Activated T-helper 1 cell treated with Interleukin-2 at 50 U/mL for 16 hours (primary cell): ENCODE measurements at places on chromosomes 1 and 21.

DNA sequence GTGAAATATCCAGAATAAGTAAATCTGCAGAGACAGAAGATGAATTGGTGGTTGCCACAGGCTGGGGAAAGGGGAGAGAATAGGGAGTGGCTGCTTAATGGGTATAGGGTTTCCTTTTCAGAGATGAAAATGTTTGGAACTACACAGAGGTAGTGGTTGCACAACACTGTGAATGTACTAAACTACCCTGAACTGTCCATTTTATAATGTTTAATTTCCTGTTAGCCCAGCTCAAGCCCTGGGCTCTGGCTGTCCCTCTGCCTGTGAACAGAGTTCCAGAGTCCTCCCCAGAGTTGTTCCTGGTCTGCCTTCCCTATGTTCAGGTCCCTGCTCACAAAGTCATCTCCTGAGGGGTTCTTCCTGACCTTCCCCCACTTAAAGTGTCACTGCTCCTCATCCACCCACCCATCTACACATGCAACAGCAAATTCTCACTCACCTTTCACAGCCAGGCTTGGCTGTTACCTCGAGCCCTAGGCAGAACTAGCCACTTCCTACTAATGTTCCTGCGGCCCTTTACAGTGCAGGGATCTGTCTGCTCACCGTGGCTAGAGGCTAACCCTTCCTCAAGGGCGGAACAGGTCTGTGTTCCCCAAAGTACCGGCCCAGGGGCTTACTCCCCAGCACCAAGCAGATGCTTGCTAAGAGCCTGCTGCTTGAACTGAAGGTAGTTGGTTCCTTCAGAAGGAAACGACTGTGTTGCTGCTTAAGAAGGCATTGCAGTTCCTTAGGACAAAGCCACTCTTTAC is 22.4 kb downstream of the DHCR24 start:
- no peak for DNase-seq

DNA sequence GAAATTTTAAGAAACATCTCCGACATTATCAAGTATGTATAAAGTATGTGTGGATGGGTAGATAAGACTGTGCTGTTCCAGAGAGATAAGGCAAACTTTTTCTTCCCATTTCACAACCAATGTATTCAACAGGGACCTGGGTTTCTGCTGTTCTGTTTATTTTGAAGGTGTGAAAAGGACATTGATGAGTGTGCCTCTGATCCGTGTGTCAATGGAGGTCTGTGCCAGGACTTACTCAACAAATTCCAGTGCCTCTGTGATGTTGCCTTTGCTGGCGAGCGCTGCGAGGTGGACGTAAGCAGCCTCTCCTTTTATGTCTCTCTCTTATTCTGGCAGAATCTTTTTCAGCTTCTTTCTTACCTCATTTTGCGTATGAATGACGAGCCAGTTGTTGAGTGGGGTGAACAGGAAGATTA is 174.0 kb downstream of the CRB1 start:
- no peak for DNase-seq

DNA sequence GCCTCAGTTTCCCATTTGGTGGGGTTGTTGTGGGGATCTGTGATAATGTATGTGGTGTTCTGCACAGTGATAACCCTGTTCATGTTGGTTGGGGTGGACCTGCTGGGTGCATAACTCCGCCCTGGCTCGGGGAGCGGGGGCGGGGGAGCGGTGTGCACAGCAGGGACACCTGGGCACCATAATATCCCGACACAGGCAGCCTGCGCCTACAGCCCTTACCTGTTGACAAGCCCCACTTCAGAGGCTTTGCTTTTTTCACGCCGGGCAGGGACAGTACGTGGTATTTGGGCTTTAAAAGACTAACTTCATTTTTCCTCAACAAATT is 48.0 kb upstream of the ACOT11 start:
- no peak for DNase-seq

DNA sequence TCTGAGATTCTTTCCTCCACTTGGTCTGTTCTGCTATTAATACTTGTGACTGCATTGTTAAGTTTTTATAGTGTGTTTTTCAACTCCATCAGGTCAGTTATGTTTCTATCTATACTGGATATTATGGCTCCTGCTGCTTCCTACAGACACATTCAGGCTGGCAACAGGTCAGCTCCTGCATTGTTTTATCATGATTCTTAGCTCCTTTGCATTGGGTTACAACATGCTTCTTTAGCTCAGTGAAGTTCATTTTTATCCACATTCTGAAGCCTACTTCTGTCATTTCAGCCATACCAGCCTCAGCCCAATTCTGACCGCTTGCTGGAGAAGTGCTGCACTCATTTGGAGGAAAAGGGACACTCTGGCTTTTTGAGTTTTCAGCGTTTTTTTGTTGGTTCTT is 37.3 kb upstream of the F3 start:
- DNase-seq, result no peak

DNA sequence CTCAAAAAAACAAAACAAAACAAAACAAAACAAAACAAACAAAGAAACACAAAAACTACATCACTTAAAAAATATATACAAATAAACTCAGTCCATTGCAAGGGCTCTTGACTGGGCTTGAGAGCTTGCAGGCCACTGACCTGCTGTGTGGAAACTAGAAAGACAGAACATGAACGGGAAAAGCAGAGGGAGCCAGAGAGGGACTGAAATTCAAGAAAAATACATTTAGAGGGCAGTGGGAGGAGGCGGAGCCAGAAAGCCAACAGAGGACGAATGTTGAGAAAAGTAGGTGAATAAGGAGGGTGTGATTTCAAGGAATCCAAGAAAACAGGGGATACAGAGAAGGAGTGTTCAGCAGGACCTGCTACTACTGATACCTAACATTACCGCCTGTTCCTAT is 41.4 kb upstream of the PLA2G2C start:
- no peak for DNase-seq

- DNase-seq, result no peak
These were observed at the start of gene SLC26A9 for GRCh38 chr1:205943245-205943644. TSS of gene SLC26A9 (minus strand) at chr1:205943456. CDS start at chr1:205935820, 7,636 bp downstream.

DNA sequence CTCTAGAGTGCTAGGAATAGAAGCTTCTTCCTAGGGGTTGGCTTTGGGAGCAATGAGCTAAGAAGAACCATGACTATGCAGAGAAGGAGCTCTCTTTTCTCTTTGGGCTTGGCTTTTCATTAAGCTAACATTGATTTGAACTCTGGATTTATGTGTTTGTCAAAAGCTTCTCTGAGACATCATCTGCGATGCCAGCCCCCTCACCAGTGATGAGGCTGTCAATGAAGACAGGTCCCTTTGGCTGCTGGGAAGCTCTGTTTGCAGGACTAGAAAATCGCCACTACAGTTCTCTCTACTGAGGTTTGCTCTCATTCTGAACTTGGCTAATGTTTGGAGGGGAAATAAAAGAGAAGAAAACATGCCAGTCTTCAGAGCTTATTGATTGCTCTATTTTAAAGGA is 185.0 kb downstream of the PCP4 start:
- DNase-seq, result no peak

GRCh38 chr1:33338440-33339211 is 17.7 kb upstream of the A3GALT2 start:
- no peak for DNase-seq

DNA sequence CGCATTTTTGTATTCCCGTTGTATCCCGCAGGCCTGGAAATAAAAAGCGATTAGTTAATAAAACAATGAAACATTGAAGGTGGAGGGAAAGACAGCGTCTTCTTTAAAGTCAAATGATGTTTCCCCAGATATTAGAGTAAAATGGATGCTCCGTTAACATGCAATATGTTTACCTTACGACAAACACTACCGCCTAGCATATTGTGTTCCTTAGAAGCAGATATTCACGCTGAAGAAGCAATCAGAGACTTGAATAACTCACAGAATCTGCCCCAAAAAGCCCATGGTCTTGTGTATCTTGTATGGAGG is 583 bp upstream of the B4GALT3 start:
- DNase-seq, result no peak

GRCh38 chr1:233487408-233487807 is 126.5 kb upstream of the KCNK1 start:
- no peak for DNase-seq

DNA sequence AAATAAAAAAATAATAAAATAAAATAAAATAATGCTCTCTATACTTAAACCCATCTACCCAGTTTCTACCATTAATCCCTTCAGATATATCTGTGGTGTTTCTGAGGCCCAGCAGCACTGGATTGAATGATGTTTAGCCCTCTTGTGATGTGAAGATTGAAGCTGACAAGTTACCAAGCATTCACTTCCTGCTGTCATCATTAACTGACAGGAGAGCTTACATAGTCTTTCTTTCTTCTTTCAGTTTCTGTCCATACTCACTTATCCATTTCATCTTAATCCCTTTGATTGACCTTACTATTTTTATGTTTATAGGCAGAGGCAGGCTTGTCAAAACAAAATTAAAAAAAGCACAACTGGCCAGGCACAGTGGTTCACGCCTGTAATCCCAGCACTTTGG is 38.8 kb upstream of the PGD start:
- DNase-seq, result no peak

DNA sequence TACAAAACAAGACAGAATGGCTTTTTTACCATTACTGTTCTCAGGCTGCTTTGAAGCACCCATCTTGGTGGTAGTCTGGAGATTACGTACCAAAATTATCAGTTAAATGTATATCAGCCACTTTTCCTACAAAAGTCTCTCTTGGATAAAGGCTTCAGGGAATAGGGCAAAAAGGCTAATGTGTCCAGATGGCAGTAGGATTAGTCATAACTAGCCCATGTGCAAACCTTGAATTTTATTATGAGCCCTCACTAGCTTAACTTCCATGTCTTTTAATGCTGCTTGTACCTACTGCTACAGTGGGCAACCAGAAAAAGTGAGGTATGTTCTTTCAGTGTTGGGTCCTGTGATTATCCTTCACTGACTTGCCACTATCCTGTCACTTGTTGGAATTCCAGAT is 51.0 kb downstream of the PLPPR4 start:
- no peak for DNase-seq

DNA sequence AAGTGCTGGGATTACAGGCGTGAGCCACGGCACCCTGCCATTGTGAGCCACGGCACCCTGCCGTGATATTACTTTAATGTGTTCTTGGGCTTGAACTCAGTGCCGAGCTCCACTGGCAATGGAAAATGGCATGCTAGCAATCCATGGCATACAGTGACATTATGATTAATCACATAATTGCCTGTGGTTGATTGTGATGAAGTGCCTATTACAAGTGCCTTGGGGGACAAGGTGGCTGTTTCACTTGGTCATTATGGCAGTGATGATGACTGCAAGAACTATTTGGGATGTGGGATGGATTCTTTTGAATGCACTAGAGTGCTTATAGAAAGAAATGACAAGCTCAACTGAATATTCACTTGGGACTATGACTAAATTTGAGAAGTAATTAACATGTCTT is 22.3 kb upstream of the HPCAL4 start:
- no peak for DNase-seq

DNA sequence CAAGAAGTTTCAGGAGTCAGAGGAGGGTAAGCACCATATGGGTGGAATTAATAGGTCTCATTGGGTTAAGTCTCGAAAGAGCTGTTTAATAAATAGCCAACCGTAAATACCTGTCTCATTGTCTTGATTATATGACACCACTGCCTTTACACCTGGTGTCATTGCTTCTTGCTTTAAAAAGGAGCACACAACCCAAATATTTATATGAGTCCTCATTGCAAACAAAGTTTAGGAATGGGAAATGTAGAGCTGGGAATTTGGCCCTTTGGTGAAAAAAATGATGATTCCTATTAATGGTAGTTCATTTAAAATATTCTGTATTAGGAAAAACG is 2.1 kb downstream of the BACH1 start:
- no peak for DNase-seq

GRCh38 chr1:56099766-56100265 is 479.5 kb downstream of the PLPP3 start:
- no peak for DNase-seq

- DNase-seq, result no peak
These were observed 12.7 kb downstream of the DRAXIN start for GRCh38 chr1:11704194-11704529.

DNA sequence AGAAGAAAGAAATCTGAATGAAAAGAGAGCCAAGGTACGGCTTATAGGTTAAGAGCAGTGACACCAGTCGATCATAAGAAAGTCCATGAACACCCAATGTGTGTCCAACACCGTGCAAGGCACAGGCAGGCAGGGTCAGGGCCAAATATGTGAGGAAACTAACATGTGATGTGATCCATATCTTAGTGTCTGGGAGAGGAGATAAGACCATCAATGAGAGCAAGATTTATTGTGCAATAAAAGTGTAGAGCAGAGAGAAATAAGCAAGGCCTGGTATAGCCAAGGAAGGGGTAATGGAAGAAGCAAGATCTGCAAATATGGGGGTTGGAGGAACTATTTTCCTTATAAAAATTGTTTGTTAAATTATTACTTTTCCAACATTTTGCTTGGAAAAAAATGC is 198.8 kb downstream of the CRB1 start:
- DNase-seq, result no peak

DNA sequence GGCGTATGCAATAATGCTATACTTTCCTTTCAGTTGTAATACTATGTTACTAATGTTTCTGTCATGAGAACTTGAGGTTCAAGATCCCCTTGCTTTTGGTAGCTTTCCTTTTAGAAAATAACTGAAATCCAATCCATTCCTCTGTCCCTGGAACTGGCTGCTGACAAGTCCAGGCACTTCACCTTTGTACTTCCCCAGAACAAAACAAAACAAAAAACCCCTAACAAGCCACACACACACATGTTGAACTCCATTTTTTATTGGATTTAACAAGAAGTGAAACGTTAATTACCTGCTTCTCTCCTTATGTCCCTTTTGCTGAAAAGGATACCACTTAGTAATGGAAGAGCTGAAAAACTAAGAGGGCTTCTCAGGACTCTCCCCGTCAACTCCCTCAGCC is 26.1 kb upstream of the SDC3 start:
- DNase-seq, result no peak

DNA sequence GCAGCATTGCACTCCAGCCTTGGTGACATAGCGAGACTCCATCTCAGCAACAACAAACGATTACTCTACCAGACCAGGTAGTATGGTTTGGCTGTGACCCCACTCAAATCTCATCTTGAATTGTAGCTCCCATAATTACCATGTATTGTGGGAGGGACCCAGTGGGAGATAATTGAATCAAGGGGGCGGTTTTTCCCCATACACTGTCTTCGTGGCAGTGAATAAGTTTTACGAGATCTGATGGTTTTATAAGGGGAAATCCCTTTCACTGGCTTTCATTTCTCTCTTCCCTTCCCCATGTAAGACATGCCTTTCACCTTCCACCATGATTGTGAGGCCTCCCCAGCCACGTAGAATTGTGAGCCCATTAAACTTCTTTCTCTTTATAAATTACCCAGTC is 66.0 kb downstream of the BACE2 start:
- no peak for DNase-seq

DNA sequence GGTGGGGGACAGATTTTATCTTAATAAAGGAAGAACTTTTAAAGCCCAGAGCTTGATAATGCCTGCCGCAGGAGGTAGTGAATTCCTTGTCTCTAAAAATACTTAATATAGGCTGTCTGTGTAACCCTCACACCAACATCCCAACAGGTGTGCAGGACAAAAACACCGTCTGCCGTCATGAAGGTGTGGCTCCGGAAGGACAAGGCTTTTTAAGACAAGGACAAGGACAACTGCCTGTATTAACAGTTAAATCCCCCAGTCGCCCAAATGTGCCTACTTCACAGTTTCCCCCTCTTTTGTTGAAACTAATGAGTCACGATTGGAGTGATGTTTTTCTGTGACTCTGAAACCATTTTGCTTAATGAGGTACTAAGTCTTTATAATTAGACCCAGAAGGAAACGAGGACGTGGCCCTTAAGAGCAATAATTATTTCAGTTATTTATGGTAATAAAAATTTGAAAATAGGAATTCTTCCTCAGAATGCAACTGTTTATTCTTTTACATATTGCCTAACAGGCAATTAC is 27.3 kb upstream of the SPATA6 start:
- DNase-seq, result no peak
